ENCODE measurements at places on chromosomes 16 and 17.

DNA sequence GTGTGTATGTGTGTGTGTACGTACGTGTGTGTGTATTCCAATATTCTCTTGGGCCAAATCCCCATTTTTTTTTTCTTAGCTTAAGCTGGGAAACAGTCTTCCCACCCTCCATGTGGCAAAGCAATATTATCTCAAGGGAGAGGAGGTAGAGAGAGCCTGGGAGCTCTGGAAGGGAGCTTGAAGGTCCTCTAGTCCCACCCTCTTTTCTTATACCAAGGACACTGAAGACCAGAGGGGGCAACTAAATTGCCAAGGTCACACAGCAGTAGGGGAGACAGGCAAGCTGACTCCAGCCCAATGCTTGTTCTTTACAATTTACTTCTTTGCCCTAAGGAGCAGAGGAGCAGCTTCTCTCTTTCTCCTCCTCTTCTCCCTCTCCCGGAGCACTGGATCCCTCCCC is 6.8 kb downstream of the SRCIN1 start:
- DNase-seq = no peak

GRCh38 chr16:77589071-77589765 is 133.1 kb upstream of the NUDT7 start:
- no peak for DNase-seq

DNA sequence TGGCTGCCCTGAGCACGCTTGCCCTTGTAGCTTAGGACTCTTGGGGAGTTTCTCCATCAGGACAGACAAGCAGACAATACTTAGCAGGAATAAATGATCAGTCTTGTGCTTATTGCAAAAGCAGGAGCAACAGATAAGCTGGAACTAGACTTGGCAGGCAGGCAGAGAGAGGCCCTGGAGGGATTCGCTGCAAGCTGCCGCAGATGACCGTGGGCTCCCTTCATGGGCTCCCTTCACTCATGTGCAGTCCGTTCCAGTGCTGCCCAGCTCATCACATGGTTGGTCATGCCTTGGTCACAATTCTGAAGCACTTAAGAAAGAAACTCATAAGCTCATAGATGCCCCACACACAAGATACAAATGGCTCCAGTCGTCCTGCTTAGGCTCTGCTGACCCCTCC is 2.4 kb upstream of the SLC5A10 start:
- no peak for DNase-seq

DNA sequence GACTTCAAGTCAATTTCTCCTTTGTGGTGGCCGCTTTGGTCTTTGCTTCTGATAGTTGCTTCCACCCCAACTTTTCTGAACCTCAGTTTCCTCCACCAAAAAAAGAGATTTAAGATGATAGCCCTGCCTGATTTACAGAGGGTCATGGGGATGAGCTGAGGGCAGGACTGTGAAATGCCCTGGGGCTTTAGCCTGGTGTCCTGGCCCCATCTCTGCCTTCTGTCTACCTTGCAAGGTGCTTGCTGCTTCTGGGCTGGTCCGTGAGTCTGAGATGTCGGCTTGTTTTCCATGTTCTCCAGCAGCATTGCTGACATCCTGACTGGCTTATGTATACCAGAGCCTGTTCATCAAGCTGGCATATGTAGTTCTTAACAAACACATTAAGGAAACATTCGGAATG is 191.9 kb upstream of the MPHOSPH6 start:
- DNase-seq = no peak

- DNase-seq = no peak
Observed at GRCh38 chr17:28196636-28197035, 122.4 kb upstream of the TMEM97 start.

- DNase-seq = no peak
Observed at GRCh38 chr16:30060346-30060745, 5.2 kb upstream of the ALDOA start.

DNA sequence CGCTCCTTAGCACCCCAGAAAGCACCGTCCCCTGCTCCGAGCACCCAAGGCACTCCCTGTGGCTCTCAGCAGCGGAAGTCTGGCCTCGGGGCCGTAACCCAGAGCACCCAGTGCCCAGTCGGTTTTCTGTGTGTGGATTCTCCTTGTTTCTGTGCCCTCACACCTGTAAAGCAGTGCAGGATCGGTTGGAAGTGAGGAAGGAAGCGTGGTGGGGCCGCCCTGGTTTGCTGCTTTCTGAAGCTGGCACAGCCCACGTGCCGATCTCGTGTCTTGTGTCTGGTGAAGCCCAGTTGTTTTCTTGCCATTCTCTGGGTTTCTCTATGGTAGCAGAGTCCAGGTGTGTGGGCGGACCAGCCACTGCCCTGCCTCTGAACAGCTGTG is 3.7 kb downstream of the ACSF3 start:
- DNase-seq = no peak

DNA sequence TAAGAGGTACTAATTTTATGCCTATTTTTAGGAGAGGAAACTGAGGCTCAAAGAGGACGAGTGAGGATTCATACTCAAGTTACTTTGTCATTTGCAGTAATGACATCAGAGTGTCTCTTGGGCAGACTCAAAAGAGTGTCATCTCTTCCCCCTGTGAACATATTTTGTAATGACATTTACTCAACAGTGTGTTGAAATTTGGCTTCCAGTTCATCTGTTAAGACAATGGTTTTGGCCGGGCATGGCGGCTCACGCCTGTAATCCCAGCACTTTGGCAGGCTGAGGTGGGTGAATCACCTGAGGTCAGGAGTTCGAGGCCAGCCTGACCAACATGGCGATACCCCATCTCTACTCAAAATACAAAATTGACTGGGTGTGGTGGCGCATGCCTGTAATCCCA is 28.9 kb downstream of the WFDC1 start:
- no peak for DNase-seq

DNA sequence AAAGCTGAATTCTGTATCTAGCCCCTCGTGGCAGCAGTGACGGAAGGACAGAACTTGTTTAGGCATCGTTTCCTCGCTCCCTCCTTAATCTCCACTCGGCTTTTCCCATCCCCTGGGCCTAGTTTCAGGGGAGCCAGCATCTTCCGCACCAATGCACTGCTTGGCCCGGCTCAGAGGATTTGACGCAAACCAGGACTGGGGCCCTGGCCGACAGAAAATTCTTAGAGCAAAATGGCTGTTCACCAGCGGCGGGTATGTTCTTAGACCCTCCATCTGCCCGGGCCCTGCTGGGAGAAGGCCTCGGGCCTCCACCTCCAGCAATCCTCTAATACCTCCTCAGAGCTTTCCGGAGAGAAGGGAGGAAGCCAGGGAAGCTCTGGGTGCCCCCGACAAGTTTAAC is 54.6 kb downstream of the TBC1D16 start:
- DNase-seq = no peak

DNA sequence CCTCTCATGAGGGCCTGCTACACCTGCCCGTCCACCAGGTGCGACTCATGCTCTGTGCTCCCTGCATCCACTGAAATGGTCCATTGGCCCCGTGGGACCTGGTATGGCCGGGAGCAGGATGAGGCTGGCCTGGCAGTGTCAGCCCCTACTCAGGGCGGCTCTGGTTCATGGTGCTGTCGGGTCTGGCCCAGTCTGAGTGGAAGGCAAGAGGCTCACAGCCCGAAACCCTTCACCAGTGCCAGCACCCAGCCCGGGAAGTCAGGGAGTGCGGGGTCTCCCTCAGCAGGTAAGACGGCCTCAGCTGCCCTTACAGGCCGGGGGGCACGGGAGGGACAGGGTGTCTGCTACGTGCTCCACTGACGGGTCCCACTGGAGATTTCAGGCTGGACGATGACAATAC is 40.5 kb upstream of the RASD1 start:
- DNase-seq = no peak

GRCh38 chr16:23302045-23302956 is at the start of gene SCNN1B:
Gene SCNN1B, plus strand, starts transcription at chr16:23302302. Its CDS starts 46,298 bp downstream, at chr16:23348600.
- DNase-seq = no peak

DNA sequence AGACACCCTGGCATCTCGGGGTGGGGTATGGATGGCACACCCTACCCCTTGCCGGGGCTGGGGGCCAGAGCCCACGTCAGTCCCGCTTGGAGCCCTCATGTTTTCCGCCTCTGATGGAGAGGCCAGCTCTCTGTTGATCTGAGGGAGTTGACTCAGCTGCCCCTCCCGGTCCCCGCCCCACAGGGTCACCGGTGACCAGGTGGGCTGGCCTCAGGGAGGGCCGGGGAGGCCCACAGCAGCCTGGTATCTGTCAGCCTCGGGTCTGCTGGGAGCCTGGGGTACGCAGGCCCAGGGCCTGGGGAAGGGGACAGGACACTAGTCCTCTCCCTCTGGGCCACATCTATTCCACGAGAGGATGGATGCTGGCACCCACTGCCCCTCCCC is 109.5 kb upstream of the CIBAR2 start:
- no peak for DNase-seq

All from activated CD4-positive, alpha-beta T cell treated with anti-CD3 and anti-CD28 coated beads, Interleukin-2, Interleukin-4, amounts not matched to agents 100 ng/mL and 50 ng/mL, durations not matched to agents 16 hours and 8 hours (primary cell).